Stimulated activated naive CD8-positive, alpha-beta T cell treated with anti-CD3 and anti-CD28 coated beads, Interleukin-15, Interleukin-2, amounts not matched to agents 100 U/mL and 50 U/mL, for 24 hours (primary cell): ENCODE measurements at places on chromosomes 2 and 18.

DNA sequence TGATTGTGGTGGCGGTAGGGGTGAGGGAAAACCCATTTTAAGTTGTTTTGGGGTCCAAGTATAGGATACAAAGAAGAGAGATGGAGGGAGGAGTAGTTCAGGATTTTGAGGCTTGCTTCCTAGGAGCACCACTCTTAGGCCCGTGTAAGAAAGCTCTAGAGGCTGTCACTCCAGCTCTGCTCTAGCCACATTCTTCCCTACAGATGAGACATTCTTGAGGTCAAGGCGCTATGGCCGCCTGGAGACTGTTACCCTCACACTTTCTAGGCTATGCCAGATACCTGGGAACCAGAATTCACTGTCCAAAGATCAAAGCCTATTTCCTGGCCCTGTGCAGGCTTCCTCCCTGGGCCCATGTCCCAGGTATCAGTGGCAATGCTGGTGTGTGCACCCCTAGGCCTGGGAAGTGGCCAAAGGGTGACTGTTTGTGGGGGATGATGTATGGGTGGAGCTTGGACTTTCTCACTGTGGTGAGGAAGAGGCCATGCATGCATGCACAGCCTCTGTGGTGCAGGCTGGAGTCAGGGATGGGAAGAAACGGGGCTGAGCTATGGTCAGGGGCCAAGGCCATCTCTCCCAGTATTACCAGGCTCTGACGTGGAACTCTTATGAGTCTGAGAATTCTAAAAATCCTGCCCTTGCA is 7.0 kb upstream of the TTL start:
- DNase-seq, result no peak

- no peak for DNase-seq
These were observed 481.6 kb downstream of the IRS1 start for GRCh38 chr2:226317970-226318369.

GRCh38 chr18:67108894-67109293 is 407.6 kb downstream of the DSEL start:
- DNase-seq, result no peak

DNA sequence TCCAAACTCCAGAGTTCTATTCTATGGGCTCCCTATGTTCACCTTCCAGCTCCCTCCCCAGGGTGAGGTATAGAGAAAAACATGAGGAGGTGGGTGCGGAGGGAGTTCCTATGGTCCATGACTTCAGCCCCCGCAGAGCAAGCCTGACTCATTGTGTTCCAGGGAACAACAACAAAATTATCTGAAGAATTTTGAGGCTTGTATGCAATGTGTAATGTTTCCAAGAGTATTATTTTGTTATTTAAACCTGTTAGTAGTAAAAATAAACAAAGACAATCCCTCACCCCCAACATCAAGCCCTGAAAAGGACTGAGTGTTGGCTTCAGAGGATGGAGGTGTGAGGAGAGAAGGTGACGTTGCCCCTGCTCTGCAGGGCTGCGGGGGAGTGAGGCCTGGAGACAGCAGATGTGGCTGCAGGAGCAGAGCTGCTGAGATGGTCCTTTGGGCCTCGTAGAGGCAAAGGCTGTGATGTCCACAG is 29.0 kb downstream of the LAMA3 start:
- no peak for DNase-seq

GRCh38 chr18:8654503-8655451 is 45.5 kb downstream of the RAB12 start:
- DNase-seq, result no peak

- no peak for DNase-seq
These were observed 834.9 kb upstream of the SALL3 start for GRCh38 chr18:78144669-78145068.

DNA sequence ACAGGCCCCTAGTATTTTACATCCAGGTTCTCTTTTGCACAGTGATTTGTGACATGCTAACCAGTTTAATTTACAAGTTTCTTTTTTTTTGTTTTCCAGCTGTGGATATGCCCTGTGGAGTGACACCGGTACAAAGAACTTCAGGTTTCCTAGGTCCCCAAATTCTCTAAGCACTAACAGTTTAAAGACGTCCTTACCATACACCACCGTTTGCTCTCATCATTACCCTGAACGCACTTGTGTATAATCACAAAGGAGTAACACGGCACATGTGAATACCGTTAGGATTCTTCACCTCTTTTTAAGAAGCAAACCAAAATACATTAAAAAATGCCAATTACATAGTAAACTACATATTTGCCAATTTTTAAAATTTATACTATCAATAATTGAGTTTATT is 853 bp downstream of the LANCL1 start:
- no peak for DNase-seq

DNA sequence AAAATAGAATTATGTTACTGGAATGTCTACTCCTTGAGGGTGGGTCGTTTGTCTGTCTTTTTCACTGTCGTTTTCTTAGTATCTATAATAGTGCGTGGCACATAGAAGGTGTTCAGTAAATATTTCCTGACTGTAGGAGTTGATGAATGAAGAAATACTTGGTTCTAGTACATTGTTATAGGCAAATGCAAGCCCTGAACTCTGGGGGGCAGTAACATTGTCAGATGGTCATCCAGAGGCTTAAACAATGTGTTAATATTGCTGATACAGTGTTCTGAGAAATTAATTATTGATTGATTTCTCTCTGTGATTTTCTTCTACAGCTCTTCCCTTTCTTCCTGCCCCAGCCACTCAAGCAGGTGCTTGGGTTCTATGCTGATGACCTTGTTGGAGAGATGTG is 24.4 kb upstream of the THOC1 start:
- no peak for DNase-seq

DNA sequence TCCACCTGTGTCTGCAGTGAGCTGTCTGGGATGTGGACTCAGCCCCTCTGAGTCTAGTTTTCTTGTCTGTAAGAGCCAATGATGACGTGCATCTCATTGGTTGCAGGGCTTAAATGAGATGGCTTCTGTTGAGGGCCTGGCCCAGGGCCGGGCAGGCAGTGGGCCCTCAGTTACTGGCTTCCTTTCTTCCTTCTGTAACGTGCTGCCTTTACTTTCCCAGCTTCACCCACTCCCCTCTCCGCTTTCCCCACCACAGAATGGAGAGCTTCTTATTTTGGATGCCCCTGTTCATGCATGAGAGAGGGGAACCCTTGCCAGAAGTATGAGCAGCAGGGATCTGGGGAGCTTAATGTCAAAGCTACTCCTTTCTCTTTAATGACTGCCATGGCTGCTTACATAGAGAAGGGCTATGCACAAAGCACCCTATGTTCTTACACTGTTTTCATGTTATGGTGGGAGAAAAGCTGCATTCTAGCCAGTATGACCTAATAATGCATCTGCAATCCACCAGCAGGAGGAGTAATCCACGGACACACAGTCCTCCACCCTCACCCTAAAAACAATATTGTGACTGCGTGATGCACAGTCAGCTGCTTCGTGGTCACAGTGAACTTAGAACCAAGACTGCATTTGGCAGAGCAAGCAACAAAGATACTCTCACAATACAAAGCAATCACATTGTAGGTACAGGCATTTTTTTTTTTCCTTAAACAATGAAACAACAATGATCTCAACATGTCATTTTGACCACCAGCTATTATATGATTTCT is 37.2 kb downstream of the CREG2 start:
- no peak for DNase-seq

GRCh38 chr2:15703365-15703869 is 111.7 kb downstream of the DDX1 start:
- no peak for DNase-seq

- DNase-seq, result no peak
These were observed 616.6 kb downstream of the ZEB2 start for GRCh38 chr2:143903172-143903856.

GRCh38 chr2:207317378-207317984 is 151.7 kb upstream of the KLF7 start:
- no peak for DNase-seq

DNA sequence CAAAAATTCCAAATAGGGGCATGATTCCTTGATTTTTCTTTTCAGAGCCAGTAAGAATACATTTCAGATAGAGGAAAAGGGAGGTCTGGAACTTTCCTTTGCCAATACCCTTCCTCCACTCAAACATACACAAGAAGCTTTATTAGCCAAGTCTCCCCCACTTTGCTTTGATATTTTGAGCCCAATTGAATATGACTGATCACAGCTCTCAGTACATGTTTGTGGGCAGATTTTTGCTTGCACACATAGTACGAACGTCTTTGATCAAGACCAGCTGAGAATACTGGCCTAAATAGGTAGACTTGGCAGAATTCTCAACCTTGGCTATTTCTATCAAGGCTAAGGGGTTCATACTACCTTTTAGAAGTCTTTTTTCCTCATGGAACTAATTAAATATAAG is 148.8 kb upstream of the PGAP1 start:
- DNase-seq, result no peak

GRCh38 chr2:12819103-12819475 is 102.4 kb downstream of the TRIB2 start:
- no peak for DNase-seq

- no peak for DNase-seq
These were observed 20.4 kb upstream of the PDCL3 start for GRCh38 chr2:100542418-100542817.

GRCh38 chr2:40487602-40488001 is 35.7 kb upstream of the SLC8A1 start:
- DNase-seq, result no peak

DNA sequence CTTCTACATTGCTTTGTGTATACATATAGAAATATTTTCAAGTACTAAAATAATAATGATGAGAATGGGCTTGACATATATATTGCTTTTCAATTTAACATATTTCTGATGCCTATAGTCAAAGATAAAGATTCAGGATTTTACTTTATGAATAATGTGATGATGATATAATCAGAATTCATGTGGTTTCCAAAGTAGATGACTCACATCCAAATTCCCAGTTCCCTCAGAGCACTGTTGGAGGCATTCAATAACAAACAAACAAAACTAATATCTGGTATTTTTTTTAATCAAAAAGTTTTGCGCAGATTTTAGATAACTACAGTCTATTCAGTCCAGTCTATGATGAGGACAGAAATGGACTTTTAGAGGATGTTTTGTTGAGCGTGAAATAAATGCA is 2094.5 kb upstream of the CELF4 start:
- no peak for DNase-seq

DNA sequence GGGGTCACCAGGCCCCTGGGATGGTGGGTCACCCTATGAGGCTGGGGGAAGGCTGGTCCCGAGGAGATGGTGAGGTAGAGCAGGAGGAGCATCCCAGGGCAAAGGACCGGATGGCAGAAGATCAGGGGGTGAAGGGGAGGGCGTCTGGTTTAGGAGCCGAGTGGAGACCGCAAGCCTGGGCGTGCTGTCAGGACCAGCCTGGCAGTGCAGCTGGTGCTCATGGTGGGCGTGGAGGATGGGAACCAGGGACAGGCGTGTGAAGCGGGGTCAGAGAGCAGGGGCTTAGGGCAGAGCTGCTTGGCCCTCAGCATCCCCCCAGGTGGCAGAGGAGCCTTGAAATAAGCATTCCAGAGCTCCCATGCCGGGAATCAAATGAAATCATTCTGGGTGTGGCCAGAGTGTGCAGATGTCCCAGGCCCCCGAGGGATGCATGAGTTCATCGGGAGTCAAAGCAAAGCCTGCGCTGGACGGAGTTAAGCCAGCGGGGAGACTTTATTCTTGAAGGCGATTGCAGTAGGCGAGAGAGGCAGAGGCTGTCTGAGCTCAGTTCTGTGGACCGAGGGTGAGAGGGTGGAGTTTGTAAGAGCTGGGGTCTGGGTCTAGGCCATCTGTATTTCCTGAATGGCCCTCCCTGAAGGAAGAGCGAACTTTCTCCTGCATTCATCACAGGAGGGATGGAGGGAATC is 33.1 kb upstream of the MBP start:
- no peak for DNase-seq

DNA sequence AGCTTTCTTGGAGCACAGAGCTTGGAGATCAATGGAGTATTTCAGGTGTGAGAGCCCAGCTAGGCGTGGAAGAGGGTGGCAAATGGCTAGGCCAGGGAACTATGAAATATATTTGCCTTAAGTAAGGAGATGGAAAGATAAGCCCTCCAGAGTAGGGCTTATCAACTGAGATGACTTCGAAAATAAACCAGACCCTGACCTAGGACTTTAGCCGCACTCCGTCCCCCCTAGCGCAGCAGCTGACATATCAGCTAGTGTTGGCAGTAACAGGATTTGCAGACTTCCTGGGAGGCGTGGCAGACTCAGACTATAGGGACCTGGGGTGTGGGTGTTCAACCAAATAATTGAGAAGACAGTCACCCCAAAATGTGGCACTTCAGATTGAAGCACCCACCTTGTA is 127.7 kb upstream of the EPAS1 start:
- DNase-seq, result no peak

- DNase-seq, result no peak
These were observed 124.0 kb downstream of the SMAD7 start for GRCh38 chr18:48826806-48827205.

GRCh38 chr2:67216103-67216502 is 181.0 kb upstream of the ETAA1 start:
- no peak for DNase-seq

DNA sequence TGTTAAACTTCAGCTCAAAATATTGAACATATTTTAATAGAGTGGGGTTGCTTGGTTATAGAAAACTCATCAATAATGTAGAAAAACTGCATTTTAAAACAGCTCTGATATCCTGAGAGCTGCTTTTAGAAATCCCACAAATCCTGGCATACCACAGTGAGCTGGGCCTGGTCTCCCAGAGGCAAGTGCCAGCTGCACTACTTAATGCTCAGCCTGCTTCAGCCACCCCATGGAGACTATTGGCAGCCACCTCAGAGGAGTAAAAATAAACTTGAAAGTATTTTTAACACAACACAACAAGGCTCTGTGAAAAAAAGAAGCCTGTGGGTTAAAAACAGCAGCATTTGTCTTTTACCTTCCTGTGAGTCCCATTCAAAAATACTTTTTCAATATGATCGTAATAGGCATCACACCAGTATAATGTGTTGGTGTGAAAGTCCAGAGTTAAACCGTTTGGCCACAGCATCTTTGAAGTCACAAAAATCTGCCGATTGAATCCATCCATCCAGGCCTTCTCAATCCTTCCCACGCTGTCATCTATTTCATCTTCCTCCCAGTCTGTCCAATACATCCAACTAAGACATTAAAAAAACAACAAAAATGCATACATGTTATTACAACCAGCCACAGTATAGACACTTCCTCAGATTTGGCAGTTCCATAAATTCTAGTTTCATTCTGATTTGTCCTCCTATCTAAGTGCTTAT is 1115.3 kb downstream of the LRP1B start:
- DNase-seq, result no peak

DNA sequence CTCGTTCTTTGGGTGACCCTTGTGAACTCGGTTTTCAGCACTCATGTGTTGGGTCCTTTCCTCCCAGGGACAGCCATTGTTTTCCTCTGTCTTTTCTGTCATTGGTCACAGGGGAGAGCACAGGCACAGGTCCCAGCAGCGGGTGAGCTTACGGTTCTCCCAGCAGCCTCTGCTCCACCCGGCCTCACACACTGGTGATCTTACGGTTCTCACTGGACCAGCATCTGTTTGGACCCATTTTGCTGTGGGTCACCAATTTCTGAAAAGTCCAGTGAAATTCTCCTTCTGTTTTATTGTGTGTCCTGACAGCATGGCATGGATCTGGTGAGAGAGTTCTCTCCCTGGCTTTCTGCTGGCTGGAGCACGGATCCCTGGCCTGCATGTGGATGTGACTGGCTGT is 49.8 kb upstream of the ANKRD62 start:
- no peak for DNase-seq

GRCh38 chr2:43178055-43178598 is 48.3 kb downstream of the ZFP36L2 start:
- DNase-seq, result no peak
